ENCODE measurements at places on chromosomes 2 and 18.

GRCh38 chr2:88669482-88670214 lies 21.8 kb upstream of the RPIA start:
- DNase-seq, result no peak

- no peak for DNase-seq
Measured at GRCh38 chr2:23091900-23092299, 293.1 kb upstream of the KLHL29 start.

- no peak for DNase-seq
Measured at GRCh38 chr2:23904692-23905091, 22.2 kb downstream of the ATAD2B start.

DNA sequence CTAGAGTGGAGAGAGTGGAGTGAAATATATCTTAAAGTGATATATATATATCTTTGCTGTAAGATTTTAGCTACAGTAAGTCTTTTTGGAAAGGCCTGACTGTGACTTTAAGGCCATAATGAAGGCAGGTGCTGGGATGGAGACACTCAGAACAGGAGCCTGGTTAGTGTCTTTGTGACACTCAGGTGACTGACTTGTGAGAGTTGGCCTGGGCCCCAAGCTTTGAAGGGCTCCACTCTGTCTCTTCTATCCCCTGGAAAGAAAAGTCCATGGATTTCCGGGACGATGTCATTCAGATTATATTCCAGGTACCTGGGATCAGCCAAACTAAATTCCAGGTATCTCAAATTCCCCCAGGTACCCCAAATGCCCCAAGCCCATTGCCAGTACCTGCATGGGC lies 276.6 kb downstream of the PDE11A start:
- no peak for DNase-seq

DNA sequence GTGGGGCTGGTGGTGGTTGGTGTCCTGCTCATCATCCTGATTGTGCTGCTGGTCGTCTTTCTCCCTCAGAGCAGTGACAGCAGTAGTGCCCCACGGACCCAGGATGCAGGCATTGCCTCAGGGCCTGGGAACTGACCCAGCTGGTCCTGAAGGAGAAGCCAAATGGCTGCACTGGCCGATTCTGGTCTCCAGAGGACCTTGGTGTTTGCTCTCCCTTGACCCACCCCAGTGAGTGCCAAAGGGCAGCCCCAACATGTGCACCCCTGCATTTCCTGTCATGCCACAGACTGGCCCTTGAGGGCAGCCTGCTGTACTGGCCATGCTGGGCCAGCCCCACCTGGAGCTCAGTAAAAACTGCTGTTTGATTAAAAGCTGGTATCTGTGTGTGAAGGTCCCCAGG lies 2.5 kb upstream of the RNF181 start:
- DNase-seq, result no peak

Measured in upper lobe of right lung (tissue), 1 donor.